ENCODE measurements at places on chromosomes 11 and 22. TPM values are rescaled to one million over a fixed set of nuclear protein-coding genes. Genes with fewer than 3 reads are reported as not detected.

Gene RIN1
- total RNA-seq: 4.3 TPM

Gene GPR83
- total RNA-seq: not detected

Gene UBE4A
- total RNA-seq: 22.2 TPM

Gene GDPD4
- total RNA-seq: not detected

Gene MMP1
- 0.52 TPM for total RNA-seq

Gene SLC25A18
- not detected for total RNA-seq

Gene SERPING1
- not detected for total RNA-seq

Gene PLAAT4
- total RNA-seq: 6.3 TPM

Gene MGAT3
- not detected for total RNA-seq

Gene OR52E8
- not detected for total RNA-seq

Gene GCAT
- 11.9 TPM for total RNA-seq

Gene OR4D11
- not detected for total RNA-seq

Gene CADM1
- total RNA-seq: 0.34 TPM

Gene HSPB2
- total RNA-seq: not detected

Gene KCNQ1
- 0.34 TPM for total RNA-seq

Gene SEC14L6
- under 0.01 TPM for total RNA-seq

Gene GTSE1
- total RNA-seq: 1.3 TPM

Gene MS4A15
- not detected for total RNA-seq

Gene OR52I2
- total RNA-seq: not detected

Gene LAMTOR1
- 88.4 TPM for total RNA-seq

Gene APOA5
- total RNA-seq: not detected

Gene IGSF22
- 0.33 TPM for total RNA-seq

Gene CRYBB2
- total RNA-seq: not detected

Gene ZNF280B
- total RNA-seq: 0.54 TPM

Gene MS4A4A
- total RNA-seq: not detected
